OCI-M1 (cell line): ENCODE measurements at places on chromosomes 3 and 15.
A peak's percentile ranks its signal among the peaks of the same experiment; 100 is the strongest.

GRCh38 chr3:29412110-29412509, 131.2 kb downstream of the RBMS3 start:
- peak; percentile 2 for DNase-seq

DNA sequence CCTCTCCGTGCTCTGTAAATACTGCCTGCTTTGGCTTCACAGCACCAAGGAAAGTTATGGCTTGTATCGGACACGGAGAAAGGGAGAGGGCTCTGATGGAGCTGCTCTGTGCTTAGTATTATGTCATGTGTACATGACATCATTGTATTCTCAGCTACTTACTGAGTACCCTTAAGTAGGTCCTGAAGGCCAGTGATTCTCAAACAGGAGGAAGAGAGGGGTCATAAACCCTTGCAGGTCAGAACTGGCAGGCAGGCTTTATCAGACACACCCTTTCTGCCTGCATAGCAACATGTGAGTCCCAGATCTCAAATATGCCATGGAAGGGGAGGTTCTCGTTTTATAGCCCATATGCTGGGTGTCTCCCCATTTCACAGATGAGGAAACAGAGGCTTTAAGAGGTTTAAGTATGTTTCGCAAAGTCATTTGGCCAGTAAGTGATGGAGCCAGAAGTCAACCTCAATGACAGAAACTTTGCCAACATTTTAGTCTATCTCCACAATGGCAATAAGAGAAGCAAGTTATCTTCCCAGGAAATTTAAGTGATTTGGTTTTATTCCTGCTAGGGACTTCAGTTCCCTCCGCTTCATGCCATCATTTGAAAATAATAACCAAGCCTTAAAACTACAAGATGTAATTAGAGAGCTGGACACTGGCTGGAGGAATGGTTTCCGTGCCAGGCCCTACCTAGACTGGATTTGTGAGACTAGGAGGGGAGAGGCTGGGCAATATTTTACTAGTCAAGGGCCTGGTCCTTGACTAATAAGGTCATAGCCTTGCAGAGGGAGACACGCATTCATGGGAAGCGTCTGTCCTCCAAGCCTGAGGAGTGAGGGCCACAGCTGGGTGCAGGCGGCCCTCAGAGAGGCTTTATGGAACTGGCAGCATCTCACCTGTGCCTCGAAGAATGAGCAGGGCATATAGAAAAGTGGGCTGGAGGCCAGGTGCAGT, 133.0 kb downstream of the XXYLT1 start:
- DNase-seq: no peak

DNA sequence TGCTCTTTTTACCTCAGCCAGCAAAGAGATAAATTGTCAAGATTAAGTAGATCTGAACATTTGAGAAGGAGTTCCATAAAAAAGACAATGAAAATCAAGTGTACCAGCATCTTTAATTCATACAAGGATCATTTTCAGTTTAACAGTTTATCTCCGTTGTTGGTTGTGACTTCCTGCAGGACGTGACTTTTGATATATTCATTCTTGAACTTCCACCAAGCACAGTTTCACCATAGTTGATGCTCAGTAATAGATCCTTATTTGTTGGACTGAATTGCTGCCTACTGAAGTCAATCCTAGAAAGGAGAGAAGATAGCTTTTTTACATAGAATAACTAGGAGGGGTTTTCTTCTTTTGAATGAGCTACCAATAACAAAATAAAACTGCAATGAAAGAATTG, 408.2 kb downstream of the LPP start:
- DNase-seq: no peak

GRCh38 chr15:90394748-90395442, 6.9 kb downstream of the IQGAP1 start:
- DNase-seq: no peak
